ENCODE measurements at places on chromosomes 6 and 20.

GRCh38 chr6:40336296-40336695 is 250.9 kb downstream of the LRFN2 start:
- no peak for DNase-seq

- DNase-seq: peak; percentile 37
Observed at GRCh38 chr6:14316651-14317386, 199.2 kb downstream of the CD83 start.

GRCh38 chr20:59850018-59850641 is 83.3 kb downstream of the SYCP2 start:
- peak; percentile 41 for DNase-seq

GRCh38 chr6:41502917-41503671 is 43.1 kb upstream of the FOXP4 start:
- no peak for DNase-seq

DNA sequence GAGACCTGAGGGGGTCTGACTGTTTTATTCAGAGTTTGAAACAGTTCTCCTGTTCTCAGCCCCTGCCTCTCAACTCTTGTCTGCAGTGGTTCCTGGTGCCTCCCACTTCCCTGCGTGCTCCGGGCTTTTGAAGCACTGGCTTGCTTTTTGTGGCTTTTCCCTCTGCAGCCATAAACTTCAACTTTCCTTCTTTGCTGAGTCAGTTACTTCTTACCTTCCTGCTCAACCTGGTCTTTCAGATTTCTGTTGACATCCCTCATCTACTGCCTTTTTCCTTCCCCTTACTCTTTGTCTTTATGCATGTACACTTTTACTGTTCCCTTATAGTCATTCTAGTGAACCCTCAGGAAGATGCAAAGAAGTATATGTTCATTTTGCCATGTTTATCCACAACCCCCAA is 57.4 kb downstream of the ASXL1 start:
- DNase-seq: no peak

DNA sequence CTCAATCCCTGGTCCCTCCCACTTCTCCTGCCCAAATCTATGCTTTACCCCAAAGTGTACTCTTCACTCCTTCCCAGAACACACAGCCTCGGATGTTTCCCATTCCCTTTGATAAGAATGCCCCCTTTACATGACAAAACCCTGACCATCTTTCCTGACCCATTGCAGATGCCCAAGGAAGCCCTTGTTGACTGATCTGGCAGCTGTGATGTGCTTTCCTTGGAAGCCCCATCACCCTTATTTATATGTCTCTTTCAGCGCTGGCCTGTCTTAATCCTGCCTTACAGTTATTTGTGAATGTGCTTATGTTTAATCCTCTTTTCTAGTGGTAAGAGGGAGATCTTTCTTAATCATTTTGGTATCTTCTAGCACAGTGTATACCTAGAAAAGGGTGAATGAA is 523.1 kb downstream of the CD83 start:
- DNase-seq: no peak

GRCh38 chr20:41180599-41181333 is 43.4 kb downstream of the PLCG1 start:
- DNase-seq: no peak

DNA sequence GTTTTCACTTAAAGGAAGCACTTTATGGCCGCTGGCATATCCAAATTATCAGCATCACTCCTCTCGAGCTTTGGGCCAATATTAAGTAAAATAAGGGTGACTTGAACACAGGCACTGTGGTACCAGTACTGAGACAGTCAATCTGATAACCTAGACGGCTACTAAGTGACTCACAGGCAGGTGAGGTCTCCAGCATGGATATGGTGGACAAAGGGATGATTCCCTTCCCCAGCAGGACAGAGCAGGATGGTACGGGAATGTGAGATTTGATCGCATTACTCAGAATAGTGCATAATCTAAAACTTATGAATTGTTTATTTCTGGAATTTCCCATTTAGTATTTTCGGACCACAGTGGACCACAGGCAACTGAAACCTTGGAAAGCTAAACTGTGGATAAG is 55.7 kb downstream of the TNFRSF21 start:
- no peak for DNase-seq

DNA sequence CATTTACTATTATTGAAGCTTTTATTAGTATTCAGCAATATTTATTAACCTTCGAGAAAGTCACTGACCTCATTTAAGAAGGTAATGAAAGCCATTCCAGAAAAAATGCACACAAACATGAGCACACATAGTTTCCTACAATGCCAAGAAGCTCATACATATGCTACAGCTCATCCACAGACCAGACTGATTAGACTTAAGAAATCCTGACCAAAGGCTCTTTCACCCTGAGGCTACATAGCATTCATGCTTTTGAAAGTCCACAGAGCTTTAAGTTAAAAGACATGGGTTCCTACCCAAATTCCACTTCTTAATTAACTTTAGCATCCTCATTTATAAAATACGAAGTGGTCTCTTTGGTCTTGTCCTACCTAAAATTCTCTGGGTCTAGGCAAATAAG is 430.4 kb downstream of the TBC1D32 start:
- DNase-seq: no peak

- no peak for DNase-seq
Observed at GRCh38 chr6:28488916-28489365, 26.7 kb downstream of the GPX6 start.

DNA sequence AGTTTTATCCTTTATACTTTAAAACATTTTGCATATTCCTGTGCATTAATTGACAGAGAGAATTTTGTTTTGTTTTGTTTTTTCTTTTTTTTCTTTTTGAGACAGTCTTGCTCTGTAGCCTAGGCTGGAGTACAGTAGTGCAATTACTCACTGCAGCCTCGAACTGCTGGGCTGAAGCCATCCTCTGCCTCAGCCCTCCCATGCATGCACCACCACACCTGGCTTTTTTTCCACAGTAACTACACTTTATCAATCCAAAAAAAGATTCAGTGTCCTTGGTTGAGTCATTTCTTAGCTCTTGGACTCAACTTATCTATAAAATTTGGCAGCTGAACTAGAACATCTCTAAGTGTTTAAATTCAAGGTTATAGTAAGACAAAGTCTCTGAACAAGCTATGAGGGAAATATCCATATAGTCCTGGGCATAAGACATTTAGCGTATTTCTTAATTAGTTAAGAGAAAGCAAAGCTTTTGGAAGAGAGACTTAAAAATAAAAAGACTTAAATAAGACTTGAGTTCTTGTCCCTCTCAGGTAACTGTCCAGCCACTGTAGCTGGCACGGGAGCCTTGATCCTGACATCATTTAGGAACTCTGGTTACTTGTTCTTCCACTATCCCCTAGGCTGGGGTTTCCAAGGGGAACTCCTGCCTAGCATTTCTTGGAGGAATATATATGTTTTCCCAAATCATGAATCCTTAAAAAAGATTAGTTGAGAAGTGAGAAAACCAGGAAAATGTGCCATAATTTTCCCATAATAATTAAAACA is 300.1 kb downstream of the HACE1 start:
- no peak for DNase-seq

DNA sequence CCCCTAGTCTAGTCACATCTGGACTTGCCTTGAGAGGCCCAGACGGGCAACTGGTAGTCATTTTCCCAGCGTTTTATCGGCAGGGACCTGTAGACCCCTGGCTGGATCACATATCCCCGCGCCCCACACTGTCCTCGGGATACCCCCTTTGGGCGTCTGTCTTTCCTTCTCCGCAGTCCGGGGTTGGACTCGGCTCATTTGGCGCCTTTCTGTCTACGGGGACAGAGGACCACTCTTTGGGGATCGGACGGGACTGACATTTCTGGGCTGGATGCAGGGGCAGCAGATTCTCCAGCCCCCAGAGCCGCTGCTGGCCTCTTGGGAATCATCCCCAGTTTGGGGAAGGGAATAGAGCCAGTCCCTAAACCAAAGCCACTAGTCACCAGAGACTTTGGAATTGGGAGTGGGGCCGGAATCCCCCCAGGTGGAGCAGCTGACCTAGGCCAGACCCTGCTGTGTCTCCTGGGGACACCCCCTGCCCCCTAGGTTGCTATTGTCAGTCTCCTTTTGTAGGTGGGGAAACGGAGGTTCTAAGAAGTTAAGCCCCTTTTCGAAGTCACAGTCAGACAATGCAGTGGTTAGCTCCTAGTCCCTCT is 734 bp downstream of the FAM110A start:
- DNase-seq: no peak

- no peak for DNase-seq
Observed at GRCh38 chr20:62177307-62177706, 5.5 kb upstream of the MTG2 start.

GRCh38 chr6:155088856-155089255 is 93.7 kb downstream of the TIAM2 start:
- peak; percentile 28 for DNase-seq

GRCh38 chr6:100790084-100790483 is 91.0 kb downstream of the ASCC3 start:
- DNase-seq: no peak

DNA sequence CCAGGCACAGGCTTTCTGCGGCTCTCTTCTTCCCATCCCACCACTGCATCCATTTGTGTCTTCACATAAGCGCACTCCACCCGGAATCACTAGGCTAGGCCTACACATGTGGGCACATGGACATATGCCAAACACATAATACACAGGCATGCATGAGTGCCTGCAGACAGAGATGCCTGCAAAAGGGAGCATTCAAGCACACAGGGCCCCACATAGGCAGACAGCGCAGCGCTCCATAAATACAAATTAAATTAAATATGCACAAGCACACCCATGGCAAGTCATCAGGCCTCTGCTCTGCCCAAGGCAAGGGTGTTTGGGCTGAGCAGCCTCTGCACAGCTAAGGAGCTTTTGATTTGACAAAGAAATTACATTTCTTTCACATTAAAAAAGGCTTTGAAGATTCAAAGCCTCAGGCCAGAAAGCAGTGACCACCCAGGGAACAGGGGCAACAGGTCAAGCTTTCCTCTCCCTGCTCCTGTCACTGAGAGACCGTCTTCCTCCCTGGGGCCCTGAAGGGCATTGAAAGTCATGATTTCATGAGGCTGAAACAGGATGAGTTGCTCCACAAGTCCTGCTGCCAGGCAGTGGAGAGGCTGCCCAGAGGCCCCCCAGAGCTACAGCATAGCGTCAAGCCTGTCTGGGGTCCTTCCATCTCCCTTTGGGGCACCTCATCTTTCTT is 134.2 kb upstream of the LRFN2 start:
- no peak for DNase-seq

GRCh38 chr6:138765896-138766655 is 7.5 kb upstream of the CCDC28A start:
- DNase-seq: peak; percentile 46

- no peak for DNase-seq
Observed at GRCh38 chr20:20903773-20904500, 191.5 kb upstream of the RALGAPA2 start.

All from GM13977 (cell line).